ENCODE measurements at places on chromosomes 11 and 22.

DNA sequence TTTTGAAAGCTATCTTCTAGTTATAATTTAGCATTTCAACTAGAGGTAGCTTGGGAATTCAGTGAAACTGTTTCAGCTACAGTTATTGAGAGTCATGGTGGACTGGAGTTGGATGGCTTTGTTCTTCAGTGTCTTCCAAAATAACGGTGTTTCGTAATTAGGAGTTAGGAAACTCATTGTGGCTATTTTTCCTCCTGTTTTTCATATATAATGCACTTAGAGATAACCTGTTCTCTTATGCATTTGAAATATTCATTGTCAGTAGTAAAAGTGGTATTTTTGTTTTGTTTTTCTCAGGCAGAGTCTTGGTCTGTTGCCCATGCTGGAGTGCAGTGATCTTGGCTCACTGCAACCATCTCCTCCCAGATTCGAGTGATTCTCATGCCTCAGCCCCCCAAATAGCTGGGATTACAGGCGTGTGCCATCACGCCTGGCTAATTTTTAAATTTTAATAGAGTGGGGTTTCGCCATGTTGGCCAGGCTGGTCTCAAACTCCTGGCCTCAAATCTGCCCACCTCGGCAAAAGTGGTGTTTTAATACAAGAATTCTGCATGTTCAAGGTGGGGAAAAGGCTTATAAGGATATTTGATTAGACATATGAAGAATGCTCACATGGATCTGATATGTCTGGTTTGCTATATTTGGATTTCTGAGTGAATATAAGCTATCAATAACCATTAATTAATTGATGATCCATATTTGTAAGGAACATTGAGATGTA is 12.7 kb downstream of the PDHX start:
- DNase-seq: no peak

DNA sequence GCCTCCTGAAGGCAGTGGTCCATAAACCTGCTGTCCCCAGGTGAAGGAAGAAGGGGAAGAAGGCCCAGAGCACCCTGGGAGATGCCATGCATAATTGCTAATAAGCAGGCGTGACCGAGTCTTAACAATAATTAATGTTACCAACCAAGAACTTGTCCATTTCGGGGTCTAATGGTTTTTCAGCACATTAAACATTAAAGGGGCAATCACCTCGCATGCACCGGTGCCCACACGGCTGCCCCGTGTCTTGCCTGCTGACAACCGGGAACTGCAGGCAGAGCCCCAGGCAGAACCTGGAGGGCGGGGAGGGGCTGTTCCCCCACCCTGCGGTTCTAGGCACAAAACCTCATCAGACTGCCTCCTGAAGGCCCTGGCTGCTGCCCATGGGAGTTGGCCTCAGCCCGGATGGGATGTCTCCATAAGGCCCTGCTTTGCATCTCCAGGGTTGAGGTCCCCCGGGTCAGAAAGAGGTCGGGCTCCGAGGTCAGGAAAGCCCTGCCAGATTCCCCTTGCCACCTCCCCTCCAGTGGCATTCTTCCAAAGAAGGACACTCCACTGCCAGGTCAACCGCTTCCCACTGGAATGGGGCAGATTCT is 169.0 kb downstream of the BUD13 start:
- no peak for DNase-seq

- no peak for DNase-seq
Measured at GRCh38 chr11:9222654-9223053, 42.5 kb downstream of the DENND5A start.

- DNase-seq: no peak
Measured at GRCh38 chr11:97506076-97506759, 1116.4 kb downstream of the JRKL start.

- DNase-seq: no peak
Measured at GRCh38 chr22:49150801-49151221, 676.9 kb downstream of the BRD1 start.

DNA sequence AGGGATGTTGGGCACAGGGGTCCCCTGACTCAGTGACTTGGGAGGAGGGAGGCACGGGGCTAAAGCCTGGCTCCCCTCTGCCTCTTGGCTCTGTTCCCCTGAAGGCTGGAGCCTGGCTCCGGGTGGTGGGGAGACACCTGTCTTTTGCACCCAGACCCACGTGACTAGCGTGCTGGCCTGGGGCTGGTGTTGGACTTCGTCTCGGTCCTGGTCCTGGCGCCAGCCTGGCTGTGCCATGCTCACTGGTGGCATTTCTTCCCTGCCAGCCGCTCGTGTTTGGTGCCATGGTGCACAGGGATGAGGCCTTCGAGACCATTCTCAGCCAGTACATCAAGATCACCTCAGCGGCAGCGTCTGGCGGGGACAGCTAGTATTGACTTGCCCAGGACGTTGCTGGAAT is 56.7 kb downstream of the GRAMD4 start:
- no peak for DNase-seq

- DNase-seq: no peak
Measured at GRCh38 chr11:87477321-87477720, 439.6 kb downstream of the TMEM135 start.

DNA sequence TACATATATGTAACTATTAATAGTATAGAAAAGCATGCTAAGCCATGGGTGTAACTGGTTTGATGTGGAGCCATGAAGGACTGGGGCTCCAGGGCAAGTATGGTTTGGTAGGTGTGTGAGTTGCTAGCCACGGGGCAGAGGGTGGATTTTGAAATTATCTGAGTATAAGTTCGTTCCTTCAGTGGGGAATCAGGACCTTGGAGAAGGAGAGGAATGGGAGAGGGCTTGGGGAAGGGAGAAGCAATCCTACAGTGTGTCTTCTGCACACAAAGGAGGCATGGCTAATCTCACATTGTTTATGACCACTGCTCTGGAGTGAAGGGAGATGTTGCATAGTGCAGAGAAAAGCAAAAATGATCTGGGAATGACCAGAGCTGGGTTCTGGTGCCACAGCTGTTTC is 127.8 kb upstream of the CADM1 start:
- DNase-seq: no peak

DNA sequence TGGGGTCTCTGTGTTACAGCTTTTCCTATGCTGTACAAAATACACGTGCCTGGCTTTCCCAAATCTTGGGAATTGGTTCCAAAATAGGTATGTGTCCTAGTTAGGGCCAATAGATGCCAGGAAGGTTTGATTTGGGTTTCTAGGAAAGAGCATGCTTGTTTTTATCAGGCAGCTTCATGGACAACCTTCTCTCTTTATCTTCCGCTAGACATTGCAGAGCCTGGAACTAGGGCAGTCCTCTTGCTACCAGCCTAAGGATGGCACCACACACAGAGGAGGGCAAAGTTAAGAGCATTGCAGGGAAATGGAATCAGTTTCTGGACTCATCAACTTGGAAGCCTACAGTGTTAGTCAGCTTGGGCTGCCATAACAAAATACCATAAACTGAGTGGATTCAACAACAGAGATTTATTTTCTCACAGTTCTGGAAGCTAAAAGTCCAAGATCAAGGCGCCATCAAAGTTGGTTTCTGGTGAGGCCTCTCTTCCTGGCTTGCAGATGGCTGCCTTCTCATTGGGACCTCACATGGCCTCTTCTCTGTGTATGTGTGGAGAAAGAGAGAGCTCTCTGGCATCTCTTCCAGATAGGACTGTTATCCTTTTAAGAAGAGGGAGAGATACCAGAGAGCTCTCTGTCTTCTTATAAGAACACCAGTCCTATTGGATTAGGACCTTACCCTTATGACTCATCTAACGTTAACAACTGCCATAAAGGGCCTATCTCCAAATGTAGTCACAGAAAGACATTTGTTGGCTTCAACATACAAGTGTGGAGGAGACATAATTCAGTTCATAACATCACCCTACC is 27.3 kb upstream of the CREB3L1 start:
- no peak for DNase-seq

- DNase-seq: no peak
Measured at GRCh38 chr11:65280646-65281045, 18.9 kb downstream of the POLA2 start.

- DNase-seq: no peak
Measured at GRCh38 chr22:37223965-37224551, 11.8 kb upstream of the SSTR3 start.

GRCh38 chr11:67468056-67468455 is 995 bp downstream of the TMEM134 start:
- no peak for DNase-seq

DNA sequence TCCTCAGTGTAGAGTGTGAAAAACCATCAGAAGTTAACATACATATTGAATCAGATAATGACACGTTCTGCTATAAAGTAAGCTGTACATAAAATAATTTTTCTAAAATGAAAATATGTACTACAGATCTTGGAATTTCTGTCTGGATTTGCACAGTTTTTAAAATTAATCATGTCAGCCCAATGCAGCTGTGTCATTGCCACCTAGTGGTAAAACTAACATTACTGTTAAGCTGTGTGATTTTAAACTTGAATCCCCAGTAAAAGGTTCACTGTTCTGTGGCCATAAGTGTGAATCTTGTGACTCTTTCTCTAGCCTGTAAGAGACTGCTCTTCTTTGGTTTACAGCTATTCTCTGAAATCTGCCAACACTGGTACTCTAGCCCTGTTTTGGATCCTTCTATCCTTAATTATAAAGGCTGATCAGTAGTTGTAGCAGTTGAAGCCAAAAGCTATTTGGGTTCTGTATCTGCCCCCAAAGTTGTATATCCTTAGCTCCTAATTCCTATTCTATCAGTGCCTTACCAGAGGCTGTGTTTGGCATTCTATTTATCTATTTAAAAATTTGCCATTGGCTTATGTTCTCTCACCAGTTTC is 4.0 kb downstream of the JRKL start:
- no peak for DNase-seq

Data from stimulated activated CD4-positive, alpha-beta T cell treated with anti-CD3 and anti-CD28 coated beads, TNF-alpha, amount 100 ng/mL, for 4 hours (primary cell).